NCI-H1930 (cell line): ENCODE measurements at places on chromosomes 1 and 21.

- DNase-seq, result no peak
These were observed 104.2 kb downstream of the WDR4 start for GRCh38 chr21:42775123-42775522.

DNA sequence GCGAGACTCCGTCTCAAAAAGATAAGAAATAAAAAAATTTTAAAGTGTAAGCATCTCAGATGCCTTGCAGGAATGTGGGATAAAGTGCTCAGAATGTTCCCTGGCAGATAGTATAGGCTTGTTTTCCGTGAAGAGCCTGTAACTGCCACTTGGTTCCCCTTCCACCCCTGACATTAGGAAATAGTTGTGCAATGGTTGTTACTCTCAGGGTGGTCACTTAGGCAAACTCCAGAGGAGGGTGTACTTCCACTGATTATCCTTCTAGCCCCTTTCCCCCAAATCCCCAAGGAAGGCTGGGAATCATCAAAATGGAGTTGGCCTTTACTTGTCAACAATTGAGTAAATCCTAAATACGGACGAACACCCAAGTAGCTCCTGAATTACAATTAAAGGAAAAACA is 10.4 kb downstream of the RPL11 start:
- DNase-seq, result no peak

GRCh38 chr1:57826535-57826934 is 402.7 kb upstream of the DAB1 start:
- DNase-seq, result no peak

GRCh38 chr1:229786974-229787610 is 161.0 kb downstream of the URB2 start:
- DNase-seq, result no peak

GRCh38 chr1:101451888-101452287 is 215.1 kb downstream of the S1PR1 start:
- no peak for DNase-seq
